Stimulated activated CD4-positive, alpha-beta T cell treated with anti-CD3 and anti-CD28 coated beads, Interleukin-1b, Interleukin-23, amount 100 ng/mL, for 4 hours (primary cell): ENCODE measurements at places on chromosomes 1 and 21.

GRCh38 chr1:42841010-42841409, 5.4 kb upstream of the ZNF691 start:
- no peak for DNase-seq

DNA sequence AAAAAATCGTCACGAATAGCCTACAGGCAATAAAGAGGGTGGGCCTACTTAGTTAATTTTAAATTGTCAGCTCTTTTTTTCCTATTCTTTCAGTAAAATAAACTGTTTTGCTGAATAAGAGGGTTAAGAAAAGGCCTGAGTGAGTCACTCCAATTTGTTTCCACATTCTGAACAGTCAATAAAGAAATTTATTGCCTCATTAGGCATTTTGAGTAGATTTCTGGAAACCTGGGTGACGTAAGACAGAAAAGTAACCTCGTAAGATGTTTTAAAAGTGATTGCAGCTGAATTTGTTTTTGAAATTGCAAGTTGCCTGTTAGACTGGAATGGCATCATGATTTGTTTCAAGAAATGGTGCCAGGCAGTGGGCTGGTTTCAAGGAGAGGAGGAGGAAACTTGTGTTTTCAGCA, 439.3 kb downstream of the USP25 start:
- no peak for DNase-seq

- DNase-seq = no peak
Measured at GRCh38 chr1:93980320-93981273, 71.4 kb upstream of the GCLM start.

DNA sequence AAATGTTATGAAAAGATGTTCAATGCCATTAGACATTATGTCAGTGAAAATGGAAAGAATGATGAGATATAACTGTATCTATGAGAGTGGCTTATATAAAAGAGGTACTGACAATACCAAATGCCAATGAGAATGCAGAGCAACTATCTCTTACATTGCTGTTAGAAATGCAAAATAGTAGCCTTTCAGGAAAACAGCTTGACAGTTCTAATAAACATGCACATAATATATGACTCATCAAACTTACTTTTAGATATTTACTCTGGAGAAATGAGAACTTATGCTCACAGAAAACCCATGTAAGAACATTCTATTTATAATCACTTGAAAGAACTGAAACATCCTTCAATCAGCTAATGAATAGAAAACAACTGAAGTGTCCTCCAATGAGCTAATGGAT, 996.7 kb upstream of the ADGRL4 start:
- no peak for DNase-seq

DNA sequence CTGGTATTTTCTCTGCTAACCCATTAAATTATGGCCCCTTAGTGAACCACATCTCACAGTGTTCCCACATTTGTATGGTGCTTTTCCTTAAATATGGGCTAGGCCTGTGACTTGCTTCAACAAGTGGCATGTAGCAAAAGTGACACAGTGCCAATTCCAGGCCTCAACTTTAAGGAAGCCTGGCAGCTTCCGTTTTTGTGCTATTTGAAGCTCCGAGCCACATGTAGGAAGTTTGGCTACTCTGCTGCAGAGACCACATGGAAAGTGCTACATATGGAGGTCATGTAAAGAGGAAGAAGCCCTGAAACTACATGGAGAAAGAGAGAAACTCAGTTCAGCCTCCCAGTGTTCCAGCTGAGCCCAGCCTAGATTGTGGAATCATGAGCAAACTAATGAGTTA, 28.5 kb upstream of the DR1 start:
- DNase-seq = no peak
